ENCODE measurements at places on chromosomes 13 and 19.
A peak's percentile ranks its signal among the peaks of the same experiment; 100 is the strongest.

DNA sequence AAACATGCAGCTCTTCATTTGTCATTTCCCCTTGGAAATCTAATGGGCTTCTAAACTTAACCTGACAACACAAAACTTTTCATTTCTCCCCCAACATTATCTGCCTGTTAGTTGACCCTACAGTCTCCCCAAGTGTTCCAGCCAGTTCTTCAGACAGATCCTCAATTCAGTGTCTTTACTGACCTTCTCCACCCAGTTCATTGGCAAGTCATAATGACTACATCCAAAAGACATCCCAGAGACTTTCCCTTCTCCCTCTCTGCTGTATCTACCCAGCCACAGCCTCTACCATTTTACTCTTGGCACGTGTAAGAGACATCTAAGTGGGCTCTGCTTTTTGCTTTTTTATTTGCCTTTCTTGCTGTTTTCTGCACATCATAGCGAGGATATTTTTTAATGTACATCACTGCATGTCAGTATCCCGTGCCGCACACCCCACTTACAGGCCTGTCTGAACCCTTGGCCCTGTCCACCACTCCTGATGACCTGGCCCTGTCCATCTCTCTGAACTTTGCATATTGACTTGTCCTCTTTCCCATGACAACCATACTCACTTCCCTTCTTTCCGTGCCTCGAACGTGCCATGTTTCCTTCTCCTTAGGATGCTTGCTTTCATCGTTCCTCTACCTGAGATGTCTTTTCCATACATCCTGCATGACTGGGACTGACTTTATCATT is 391.9 kb downstream of the IRS2 start:
- DNase-seq: no peak

GRCh38 chr19:35284153-35285094 is 2.1 kb downstream of the HAMP start:
- DNase-seq: no peak

- DNase-seq: no peak
Measured at GRCh38 chr19:58380037-58380661, 681 bp downstream of the ZNF837 start.

- no peak for DNase-seq
Measured at GRCh38 chr13:50461189-50461588, 382.3 kb downstream of the DLEU7 start.

- no peak for DNase-seq
Measured at GRCh38 chr13:108225440-108225839, 7.2 kb downstream of the ABHD13 start.

- no peak for DNase-seq
Measured at GRCh38 chr19:993361-993830, 6.8 kb upstream of the GRIN3B start.

DNA sequence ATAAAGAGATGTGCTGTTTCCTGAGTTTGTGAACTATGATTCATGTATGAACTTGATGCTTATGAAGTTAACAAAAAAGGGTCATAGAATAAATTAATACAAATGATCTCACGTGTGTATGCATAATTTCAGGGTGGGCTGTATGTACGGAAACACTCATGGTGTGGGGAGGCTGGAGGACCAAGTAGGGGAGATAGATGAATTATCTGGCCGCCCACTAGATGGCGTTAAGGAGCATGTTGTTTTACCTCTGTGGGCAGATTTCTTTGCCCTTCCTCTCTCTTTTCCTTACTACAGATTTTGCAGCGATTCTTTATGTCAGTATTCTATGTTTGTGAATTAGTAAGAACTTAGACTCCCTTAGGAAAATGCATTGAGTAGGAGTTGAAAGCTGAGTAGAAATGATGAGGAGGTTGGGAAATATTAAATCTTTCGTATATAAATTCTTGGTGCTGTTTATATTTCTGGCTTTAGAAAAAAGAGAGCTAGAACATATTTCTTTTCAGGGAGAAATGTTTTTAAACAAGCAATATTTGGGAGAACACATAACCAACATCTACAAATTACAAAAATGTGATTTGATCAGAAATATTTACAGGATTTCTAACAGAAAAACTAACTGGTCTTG is 47.4 kb upstream of the TMTC4 start:
- peak; percentile 61 for DNase-seq

DNA sequence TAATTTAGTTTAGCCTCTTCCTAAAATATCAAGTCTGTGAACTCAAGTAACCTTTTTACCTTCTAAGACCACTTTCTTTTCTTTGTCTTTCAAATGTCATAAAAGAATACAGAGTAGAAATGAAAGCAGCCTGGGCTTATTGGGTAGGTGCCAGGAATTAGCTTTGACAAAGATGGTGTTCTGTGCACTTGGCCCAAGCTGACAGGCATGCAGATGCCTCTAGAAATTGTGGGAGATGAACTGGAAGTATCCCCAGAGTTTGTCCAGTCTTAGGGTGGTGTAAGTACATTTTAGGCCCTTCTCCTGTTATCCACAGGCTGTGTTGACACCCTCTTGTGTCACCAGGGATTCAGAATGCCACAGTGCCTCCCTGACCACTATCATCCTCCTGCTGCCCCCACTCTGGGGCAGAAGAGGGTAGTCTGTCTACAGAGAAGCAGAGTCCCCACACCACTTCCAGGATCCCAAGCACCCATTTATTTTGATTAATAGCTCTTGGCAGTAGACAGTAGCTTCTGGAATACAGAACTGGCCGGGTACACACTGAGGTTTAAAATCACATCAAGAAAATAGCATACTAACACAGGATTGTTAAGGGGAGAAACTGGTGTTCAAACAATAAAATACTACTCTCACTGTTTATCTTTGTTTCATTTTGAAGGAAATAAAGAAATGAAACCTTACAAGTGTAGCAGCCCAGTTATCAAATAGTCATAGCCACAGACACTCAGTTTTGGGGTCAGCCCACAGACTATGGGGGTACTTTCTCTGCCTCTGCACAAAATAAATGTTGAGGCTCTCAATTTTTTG is 343.2 kb downstream of the KCNRG start:
- DNase-seq: no peak

DNA sequence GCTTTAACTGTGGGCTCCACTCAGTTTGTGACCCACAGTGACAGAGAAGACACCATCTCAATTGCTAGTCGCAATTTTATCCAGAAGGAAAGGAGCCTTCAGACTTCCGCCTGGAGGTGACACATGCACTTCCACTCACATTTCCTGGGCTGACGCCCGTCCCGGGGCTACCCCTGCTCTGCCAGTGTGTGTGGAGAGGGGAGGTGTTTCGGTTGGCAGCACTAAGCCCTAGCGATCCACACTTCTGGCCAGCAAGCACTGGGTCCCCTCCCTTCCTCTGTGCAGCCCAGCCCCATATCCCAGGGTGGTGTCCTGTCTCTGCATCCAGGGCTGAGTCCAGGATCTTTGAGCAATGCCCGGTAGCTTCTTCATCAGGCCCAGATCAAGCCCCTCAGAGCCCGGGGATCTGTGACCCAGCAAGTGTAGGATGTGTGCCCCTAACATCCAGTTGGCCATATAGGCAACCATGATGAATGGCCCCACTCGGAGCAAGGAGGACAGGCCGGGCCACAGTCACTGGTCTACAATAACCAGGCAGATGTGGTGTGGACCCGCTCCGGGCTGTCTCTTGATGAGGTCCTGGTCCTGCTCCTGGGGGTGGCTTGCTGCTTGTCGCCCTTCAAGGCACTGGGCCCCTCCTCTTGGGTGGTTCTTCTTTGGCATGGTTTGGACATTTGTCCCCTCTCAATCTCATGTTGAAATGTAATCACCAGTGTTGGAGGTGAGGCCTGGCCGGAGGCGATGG is 141.9 kb upstream of the SPACA7 start:
- DNase-seq: no peak

DNA sequence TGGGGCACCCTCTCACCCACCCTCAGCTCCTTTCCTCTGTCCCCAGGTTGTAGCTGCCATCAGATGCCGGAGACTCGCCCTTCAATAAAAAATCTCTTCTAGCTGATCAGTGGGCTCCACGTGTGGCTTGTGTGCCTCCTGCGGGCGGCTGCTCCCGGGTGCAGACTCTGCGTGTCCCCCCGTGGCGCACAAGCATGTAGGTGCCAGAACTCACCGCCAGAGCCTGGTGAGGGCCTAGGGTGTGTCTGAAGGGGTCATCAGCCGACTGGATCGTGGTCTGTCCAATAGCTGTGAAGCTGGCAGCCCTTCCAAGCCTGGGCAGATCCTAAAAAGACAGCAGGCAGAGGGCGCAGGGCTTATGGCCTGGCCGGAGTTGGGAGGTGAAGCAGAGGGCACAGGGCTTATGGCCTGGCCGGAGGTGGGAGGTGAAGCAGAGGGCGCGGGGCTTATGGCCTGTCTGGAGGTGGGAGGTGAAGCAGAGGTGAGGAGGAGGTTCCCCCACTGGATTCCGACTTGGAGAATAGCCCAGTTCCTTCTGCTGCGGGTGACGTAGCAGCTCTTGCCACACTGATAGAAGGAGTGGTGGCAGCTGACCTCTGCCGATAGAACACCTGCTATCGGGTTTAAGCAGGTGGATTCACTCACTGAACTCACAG is 11.7 kb downstream of the NOP53 start:
- no peak for DNase-seq

- peak; percentile 88 for DNase-seq
Measured at GRCh38 chr19:48634424-48635262, 2.5 kb downstream of the DBP start.

DNA sequence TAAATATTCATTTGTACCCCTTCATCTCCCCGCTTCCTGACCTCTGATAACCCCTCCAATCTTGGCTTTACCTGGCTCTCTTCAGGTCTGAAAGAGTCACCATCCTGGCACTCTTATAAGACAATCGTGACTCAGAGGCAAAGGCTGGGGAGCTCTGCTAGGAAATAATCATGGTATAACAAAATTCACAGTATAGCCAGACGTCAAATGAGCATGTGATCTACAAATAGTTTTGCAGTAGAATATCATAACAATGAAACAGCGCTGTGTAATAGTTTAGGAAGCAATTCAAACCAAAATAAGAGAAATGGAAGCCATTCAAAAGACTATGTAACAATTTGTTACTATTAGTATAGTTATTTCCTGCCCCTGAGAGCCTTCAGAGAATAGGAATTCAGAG is 34.2 kb downstream of the RXFP2 start:
- no peak for DNase-seq

DNA sequence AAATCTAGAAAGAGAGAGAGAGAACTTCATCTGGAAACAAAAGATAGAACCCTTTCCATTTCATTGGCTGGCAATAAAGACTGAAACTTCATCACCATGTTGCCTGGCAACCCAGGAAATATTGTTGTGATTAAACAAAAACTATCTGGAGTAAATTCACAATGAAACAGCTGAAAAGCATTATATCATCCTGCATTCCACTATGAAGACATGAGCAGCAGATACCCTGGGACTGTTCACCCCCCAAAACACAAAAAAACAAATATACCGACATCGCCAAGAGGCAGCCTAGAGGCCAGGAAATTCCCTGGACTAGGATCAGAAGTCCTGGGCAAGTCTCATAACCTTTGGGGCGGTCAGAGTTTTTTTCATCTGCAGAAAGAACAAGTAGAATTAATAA is 158.3 kb downstream of the FOXO1 start:
- DNase-seq: peak; percentile 96

- no peak for DNase-seq
Measured at GRCh38 chr13:108760129-108760528, 130.7 kb downstream of the MYO16 start.

DNA sequence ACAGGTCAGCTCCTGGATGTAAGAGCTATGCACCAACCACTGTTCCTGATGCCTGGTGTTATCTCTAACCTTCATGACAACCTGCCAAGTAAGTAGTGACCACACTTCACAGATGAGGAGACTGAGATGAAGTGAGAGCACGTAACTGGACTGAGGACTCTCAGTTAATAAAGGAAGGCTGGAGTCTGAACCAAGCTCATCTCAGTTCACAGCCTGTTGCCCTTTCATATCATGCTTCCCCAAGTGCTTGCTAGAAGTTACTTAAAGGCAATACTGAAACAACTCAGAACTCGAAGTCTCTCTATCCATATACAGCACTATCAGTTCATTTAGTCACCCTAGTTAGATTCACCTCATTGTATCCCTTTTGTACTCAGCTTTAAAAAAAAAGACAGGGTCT is 119.7 kb downstream of the ABCC4 start:
- no peak for DNase-seq

GRCh38 chr13:82817133-82817532 is 1065.1 kb downstream of the SLITRK1 start:
- DNase-seq: no peak

- no peak for DNase-seq
Measured at GRCh38 chr19:35601971-35602370, 10.6 kb upstream of the HAUS5 start.

- DNase-seq: no peak
Measured at GRCh38 chr19:6242677-6243076, 37.1 kb downstream of the MLLT1 start.

DNA sequence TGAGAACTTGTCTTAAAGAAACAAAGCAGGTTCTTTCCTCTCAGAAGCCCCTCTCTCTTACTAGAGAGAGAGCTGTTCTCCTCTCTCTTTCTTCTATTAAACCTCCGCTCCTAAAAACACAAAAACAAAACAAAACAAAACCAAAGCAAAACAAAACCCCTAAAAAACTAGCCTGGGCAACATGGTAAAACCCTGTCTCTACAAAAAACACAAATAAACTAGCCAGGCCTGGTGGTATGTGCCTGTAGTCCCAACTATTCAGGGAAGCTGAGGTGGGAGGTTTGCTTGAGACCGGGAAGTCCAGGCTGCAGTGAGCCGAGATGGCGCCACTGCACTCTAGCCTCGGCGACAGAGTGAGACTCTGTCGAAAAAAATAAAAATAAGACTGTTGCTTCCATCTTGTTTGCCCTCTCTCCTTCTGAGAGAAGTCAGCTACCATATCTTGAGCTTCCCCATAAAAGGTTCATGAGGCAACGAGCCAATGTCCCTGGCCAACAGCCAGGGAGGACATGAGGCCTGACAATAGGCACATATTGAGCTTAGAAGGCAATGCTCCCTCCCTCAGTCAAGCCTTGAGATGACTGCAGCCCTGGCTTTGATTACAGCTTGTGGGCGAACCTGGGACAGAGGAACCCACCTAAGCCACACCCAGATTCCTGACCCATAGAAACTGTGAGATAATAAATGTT is 17.5 kb upstream of the FLT3 start:
- peak; percentile 30 for DNase-seq

GRCh38 chr13:43021926-43022670 is 1.3 kb upstream of the DNAJC15 start:
- no peak for DNase-seq

DNA sequence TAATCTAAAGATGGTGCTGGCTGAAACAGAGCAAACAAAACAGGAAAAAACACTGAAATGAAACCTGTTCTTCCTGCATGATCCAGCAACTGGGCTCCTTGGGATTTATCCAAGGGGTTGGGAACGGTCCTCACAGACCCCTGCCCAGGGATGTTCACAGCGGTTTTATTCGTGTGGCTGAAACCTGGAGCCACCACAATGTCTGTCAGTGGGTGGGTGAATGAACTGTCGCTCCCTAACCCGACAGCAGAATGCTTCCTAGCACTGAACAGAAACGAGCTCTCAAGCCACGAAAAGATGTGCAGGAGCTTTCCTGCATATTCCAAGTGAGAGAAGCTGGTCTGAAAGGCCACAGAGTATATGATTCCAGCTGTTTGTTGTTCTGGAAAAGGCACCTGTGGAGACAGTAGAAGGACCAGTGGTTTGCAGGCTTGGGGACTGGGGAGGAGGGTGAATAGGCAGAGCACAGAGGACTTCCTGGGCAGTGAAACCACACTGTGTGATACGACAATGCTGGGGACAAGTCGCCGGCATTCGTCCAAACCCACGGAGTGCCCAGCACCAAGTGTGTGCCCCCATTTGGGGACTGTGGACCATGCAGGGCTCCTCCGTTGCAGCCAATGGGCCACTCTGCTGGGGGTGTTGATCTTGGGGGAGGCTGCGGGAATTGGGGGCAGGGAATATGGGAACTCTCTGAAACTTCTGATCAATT is 73.9 kb downstream of the TEX29 start:
- DNase-seq: no peak
